ENCODE measurements at places on chromosomes 7 and 10.

- no peak for DNase-seq
Measured at GRCh38 chr7:115689941-115690340, 340.6 kb downstream of the TFEC start.

DNA sequence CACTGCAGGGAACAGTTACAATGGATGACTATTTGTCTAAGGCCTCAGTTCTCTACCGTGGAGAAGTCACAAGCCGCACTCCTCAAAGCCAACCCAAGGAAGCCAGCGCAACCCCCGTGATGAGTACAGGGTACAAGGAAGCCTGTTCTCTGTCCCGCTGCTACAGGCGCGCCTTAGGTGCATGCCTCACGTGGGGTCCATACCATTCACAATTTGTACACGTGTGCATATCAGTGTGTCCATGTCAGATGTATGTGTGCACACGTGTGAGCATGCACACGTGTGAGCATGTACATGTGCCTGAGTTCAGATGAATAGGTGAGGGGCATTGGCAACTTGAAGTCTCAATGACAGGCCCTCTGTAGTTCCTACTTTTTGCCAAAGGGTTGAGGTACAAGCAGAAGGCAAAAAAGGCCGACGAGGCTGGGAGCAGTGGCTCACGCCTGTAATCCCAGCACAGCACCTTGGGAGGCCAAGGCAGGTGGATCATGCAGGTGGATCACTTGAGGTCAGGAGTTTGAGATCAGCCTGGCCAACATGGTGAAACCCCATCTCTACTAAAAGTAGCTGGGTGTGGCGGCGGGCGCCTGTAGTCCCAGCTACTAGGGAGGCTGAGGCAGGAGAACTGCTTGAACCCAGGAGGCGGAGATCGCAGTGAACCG is 62.8 kb downstream of the CTBP2 start:
- DNase-seq = no peak

DNA sequence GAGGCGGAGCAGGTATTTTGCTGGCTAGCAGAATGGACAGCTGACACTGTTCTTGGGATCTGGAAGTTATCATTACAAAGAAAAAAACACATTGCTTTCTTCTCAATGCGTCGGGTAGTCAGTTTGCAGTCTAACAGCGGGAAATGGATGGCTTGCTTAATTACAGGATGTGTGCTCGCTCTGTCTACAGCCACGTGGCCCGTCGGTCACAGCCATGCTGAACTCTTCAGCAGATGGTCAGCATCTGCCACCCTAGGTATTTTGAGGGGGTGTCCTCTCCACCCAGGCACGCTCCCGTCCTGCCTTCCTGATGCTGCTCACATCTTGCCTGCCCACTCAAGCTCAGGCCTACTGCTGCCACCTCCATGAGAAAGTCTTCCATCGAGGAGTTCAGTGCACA is 20.4 kb upstream of the INMT start:
- no peak for DNase-seq

GRCh38 chr7:39587393-39587792 is 21.2 kb downstream of the YAE1 start:
- DNase-seq = no peak

DNA sequence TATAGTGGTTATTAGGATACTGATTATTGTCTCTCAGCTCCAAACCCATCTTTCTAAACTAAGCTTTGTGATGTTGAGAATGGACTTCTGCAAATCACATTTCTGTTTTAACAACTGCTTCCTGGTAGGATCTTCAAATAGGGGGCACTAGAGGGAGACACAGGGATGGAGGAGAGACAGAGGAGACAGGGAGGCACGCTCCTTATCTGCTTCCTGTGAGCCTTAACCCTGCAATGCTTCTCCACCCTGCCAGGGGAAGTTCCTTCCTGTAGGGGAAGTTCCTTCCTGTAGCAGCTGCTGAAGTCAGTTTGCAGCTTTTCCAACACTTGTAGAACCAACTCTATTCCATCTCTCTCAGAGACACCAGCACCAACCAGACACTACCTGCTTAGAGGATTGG is 847.2 kb downstream of the CCSER2 start:
- no peak for DNase-seq

- DNase-seq = no peak
Measured at GRCh38 chr7:10734595-10734994, 239.1 kb upstream of the PHF14 start.

DNA sequence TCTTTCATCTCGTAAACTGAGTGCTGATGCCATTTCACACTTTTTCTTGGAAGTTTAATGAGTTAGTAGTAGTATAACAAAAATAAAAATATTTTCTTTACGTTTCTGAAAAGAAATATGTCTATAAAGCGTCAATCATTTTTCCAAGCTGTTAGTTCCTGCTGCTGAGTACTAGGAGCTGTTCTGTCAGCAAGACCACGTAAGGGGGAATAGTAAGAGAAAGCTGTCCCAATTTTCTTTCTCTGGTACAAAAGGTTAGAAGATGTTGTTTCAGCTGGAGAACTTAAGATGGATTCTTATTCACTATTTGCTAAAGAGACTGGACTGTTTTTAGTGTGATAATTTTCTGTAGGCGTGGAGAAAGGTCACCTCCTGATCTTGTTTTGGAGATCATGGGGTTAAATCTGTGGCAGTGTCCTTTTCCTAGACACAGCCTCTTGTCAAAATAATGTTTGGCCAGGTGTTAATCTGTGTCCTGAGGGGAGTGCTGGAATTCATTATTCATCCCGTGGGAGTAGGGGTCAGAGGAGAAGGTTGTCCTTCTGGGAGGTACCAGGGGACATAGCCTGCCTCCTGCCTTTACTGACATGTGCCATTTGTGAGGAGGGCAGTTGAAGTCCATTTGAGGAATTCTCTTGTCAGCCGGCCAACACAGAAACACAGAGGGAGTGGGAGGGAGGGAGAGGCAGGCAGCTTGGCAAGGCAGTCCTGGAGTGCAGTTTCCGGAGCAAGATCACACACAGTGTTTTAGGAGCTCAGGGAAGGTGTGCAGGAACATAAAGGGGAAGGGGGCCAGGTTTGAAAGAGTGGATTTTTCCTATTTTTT is 368.7 kb downstream of the AUTS2 start:
- DNase-seq = no peak

DNA sequence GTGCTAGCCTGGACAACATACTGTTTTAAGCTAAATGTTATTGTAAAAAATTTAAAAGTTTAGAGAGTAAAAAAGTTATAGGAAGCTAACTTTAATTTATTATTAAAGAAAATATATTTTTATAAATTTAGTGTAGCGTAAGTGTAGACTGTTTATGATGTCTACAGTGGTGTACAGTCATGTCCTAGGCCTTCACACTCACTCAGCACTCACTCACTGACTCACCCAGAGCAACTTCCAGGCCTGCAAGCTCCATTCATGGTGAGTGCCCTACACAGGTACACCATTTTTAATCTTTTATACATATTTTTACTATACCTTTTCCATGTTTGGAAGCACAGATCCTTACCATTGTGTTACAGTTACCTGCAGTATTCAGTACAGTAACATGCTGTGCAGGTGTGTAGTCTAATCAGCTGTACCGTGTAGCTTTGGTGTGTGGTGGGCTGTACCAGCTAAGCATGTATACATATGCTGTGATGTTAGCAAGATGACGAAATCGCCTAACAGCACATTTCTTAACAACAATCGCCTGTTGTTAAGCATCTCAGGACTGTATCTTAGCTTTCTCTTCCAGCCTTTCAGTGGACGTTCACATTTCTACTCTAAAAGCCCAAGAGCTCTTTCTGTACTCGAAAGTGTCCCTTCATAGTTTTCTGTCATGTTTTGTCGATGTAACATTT is 12.5 kb downstream of the RNF32 start:
- DNase-seq = no peak

DNA sequence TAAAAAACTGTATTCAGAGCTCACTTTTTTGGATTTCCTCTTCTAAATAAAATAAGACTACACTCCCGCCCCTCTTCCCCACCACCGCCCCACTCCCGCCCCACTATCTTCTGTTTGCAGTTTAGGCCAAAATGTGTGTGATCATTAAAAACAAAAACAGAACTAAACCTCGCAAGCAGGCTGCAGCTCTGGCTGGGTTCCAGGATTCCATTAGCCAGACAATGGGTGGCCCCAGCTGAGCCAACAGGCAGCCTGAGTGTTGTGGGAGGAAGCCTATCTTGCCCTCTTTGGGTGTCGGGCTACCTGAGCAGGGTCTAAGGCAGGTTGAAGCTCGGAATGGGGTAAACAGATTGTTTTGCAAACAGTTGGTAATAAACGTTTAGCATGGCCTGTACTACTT is 41.7 kb downstream of the ARL4A start:
- DNase-seq = no peak

Measured in CD4-positive, alpha-beta T cell treated with Interleukin-10 for 1 hour (primary cell).